ENCODE measurements at places on chromosomes 2 and 18. TPM values are rescaled to one million over a fixed set of nuclear protein-coding genes. Genes with fewer than 3 reads are reported as not detected.
A peak's percentile ranks its signal among the peaks of the same experiment; 100 is the strongest.

The CWC22 gene
- total RNA-seq = 22.0 TPM

- no peak for DNase-seq
Measured at GRCh38 chr2:1226766-1227165, 186.5 kb upstream of the TPO start.

- no peak for DNase-seq
Measured at GRCh38 chr2:1864981-1865421, 120.7 kb upstream of the PXDN start.

- DNase-seq = no peak
Measured at GRCh38 chr18:12052866-12053265, 40.8 kb upstream of the ANKRD62 start.

- DNase-seq = no peak
Measured at GRCh38 chr18:74784752-74785151, 187.1 kb downstream of the ZNF407 start.

DNA sequence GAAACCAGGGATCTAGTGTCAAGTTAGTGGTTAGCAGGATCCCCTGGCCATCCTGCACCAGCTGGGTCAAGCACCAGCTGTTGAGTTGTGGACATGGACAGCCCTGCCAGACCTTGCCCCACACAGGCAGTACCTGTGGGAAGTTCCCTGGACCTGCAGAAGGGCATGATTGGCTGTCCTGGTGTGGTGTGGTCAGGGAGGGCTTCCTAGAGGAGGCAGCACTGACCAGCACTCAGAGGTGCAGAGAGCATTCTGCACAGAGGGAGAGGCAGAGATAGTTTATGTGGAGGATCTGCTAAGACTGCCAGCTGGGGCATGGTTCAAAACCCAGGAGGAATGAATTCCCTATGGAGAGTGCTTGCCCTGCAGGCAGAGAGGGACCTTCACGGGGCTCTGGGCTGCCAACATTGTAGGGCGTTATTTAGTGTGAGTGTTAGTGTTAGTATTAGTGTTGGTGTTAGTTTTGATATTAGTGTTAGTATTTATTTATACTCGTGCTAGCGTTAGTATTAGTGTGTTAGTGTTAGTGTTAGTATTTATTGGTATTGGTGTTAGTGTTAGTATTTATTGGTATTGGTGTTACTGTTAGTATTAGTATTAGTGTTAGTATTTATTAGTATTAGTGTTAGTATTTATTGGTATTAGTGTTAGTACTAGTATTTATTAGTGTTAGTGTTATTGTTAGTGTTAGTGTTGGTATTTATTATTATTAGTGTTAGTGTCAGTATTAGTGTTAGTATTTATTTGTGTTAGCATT, 31.9 kb downstream of the TWIST2 start:
- no peak for DNase-seq

- peak; percentile 32 for DNase-seq
Measured at GRCh38 chr2:239960929-239961661, 64.0 kb downstream of the NDUFA10 start.

DNA sequence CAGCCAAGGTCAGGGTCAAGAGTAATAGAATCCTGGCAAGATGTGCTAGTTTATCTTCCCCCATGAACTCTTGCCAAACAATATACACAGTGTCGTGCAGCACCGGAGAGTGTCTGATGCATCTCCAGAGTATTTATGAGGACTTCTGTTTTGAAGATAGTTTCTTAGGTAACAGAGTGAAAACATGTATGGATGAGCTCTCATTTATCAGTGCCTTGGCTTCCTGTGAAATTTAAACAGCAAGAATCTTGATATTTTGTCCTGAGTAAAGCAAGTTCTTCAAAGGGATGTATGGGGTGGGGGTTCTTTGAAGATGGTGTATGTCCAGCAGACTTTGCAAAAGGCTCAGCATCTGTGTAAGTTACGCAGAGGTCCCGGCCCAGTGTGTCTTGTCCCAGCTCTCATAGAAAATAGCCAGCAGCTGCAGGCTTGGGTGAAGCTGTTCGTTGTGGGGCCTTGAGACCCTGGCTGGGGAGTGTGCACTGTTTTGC, 361.0 kb upstream of the NT5C1B start:
- DNase-seq = no peak

- no peak for DNase-seq
Measured at GRCh38 chr18:59546188-59546587, 151.0 kb downstream of the CCBE1 start.
